ENCODE measurements at places on chromosomes 7 and 10.

DNA sequence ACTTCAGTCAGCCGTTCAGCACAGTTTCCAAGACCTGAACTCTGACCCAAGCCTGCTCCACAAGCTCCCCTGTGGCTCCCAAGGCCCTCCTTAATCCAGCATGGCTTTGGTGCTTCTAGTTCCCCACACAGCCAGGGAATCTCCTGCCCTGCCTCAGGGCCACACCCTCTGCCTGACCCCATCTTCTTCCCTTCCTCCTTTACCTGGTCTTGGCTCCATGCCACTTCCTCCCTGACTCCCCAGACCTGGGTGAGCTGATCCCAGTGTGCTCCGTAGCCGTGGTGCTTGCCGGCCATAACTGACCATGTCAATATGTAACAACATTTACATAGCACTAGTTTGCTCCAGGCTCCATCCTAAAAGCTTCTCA, 20.0 kb downstream of the TMEM273 start:
- DNase-seq: no peak

GRCh38 chr7:138980563-138981291, 462 bp downstream of the KIAA1549 start:
- DNase-seq: peak; percentile 1

- no peak for DNase-seq
Measured at GRCh38 chr10:76937181-76937600, 700.4 kb downstream of the KCNMA1 start.

DNA sequence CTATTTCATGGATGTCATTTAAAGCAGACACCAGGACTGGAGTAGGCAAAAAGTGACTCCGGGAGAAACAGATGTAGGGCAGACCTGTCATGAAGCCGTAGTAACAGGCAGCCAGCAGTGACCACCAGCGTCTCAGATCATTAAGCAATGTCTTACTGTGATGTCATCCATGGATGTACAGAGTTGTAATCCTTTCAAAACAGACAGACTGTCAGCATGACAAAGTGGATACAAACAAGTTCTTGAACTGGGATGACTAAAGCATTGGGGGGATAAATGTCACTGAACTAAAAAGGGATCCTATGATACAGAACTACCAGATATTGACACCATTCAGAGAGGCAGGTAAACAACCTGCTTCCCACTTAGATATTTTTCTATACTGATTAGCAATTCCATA, 675.5 kb downstream of the PARD3 start:
- peak; percentile 8 for DNase-seq

DNA sequence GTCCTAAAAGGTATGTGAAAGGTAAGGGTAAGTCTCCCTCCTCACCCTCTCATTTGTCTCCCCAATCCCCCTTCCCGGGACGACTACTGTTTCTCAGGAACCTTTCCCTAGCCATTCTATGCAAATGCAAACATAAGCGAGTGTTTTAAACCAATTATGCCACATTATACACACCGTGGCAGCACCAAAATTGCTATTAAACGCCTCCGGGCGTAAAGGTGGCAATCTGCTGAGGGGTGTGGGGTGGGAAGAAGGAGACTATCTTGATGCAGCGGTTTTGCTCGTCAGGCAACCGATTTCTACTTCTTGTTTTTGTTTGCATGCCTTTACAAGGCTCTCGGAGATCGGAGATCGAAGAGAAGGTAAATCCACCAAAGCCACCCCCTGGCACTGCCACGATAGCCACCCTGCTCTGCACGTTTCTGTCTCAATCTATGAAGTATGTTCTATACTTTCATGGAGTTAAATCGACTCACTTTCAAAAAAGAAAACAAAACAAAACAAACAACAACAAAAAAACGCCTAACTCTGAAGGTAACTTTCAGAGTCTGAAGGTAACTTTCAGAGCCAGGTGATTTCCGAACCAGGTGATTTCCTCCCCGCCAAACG, 46.0 kb upstream of the CDK1 start:
- no peak for DNase-seq

DNA sequence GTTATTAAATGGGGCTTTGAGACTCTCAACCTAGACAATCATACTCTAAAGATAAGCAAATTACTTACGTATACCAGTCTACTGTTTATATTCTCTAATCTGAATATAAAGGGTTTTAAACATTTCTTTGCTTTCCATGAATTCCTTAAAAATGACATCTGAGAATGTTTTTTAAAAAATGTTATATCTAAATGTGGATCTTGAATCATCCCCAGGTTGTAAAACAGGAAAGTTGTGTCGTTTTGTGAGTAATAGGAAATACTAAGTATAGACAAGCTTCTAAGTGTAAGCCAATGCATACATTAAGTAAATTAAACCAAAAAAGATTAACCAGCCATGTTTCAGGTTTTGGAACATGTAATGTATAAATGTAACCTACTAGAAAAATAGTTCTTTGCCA, 26.8 kb downstream of the ADD3 start:
- no peak for DNase-seq

- no peak for DNase-seq
Measured at GRCh38 chr7:749140-749551, 22.1 kb upstream of the PRKAR1B start.

DNA sequence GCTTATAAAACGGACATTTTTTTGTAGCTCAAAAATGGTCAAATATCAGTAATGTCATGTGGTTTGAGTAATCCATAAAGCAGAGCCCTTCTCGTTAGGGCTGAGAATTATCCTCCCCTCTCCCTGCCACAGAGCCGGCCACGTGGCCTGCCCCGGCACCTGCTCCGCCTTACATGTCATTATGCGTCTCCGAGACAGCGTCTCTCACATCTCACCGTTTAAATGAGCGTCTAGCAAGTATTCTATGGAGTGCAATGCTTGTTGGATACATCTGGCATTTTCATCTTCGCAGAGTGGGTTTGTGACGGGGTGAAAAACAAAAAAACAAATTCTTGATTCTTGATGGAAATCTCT, 86.1 kb downstream of the CUX1 start:
- DNase-seq: no peak

DNA sequence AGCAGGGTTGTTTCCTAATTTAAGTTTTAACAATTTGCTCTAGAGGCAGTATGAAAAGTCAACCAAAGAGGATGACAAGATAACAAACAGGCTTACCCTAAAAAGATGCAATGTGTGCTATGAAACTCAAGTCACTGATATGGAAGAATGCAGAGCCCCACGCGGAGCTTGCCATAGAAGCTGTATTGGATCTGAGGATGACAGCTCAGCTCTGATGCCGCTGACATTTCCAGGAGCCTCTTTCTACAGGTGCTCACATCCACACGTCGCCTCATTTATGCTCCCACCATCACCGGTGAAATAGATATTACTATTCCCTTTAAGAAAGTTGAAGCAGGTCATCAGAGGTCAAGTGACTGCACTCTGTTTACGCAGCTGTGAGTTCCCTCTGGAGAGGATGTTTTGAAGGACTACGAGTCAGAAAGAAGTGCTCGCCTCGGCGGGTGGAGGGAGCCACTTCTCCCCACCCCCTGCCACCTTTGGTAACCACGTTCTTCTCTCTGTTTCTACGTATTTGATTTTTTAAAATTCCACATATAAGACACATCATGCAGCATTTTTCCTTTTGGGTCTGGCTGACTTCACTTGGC, 275.4 kb downstream of the GLRX3 start:
- DNase-seq: no peak

DNA sequence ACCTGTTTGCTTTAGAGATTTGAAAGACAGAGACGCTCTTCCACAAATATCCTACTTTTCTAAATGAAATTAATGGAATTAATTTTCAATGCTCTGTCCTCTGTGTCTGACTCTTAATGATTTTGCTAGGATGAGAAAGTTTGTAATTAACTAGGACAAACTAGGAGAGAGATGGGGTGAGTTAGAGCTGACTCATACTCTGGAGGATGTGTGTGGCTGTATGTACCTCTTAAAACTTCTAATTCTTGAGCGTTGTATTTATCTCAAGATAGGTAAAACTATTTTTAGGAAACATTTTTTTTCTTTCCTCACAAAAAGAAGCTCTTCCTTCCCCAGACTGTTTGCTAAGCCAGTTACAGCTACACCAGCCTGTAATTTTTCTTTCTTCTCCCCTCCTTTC, 178.8 kb upstream of the ANKRD30A start:
- no peak for DNase-seq

- peak; percentile 46 for DNase-seq
Measured at GRCh38 chr7:142811154-142811737, 40.5 kb downstream of the PRSS2 start.

GRCh38 chr7:131183611-131184119, 144.0 kb upstream of the MKLN1 start:
- no peak for DNase-seq

DNA sequence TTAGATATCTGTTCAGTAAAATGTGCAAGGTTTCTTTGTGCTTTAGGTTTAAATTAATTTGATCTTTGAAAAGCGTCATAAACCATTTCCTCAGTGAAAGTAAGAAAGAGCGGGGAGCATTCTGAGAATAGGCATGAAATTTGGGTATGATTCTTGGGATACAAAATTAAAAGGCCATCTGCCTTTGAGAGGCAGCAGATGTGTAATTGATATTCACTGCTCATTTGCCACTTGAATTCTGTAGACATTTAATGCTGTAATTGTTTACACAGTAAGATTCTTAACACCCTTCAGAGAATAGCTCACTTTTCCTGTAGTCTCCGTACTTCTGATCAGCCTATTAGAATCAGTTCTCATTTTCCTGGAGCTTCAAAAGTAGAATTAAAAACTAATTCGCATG, 18.7 kb downstream of the FRMD4A start:
- no peak for DNase-seq

DNA sequence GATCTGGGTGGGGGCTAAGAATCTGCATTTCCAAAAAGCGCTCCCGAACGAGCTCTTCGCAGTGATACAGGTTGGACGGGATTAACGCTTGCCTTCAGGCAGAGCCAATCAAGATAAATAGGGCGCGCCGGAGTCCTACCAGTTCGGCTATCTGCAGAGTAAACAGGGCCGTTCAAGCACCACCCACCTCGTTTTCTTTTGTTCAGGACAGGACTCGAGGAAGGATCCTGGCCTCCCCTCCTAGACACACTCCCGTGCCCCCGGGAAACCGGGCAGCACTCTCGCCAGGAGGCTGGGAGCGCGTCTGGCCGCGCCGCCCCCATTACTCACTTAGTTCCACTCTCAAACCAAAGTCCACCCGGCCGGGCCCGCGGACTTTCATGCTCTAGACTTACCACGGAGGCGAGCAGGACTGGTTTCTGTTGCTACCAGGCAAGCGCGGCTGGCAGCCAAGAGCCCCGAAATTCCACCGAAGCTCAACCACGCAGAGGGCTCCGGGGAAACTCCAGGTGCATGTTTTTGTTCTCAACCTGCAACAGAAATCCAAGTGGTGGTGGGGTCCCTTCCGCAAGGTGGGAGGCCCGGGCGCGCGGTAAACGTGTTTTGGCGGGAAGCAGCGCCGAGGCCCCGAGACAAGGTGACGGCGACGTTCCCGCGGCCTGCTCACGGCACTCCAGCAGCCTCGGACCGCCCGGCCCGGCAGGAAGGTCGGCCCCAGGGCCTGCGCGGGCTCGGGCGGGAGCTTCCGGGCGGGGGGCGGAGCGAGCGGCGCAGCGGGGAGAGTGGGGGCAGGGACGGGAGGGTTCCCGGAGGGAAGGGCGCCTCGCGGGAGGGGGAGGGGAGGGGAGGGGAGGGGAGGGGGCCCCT, 12.7 kb downstream of the HNRNPF start:
- DNase-seq: peak; percentile 58

GRCh38 chr10:77974396-77975074, 48.0 kb upstream of the DLG5 start:
- no peak for DNase-seq

DNA sequence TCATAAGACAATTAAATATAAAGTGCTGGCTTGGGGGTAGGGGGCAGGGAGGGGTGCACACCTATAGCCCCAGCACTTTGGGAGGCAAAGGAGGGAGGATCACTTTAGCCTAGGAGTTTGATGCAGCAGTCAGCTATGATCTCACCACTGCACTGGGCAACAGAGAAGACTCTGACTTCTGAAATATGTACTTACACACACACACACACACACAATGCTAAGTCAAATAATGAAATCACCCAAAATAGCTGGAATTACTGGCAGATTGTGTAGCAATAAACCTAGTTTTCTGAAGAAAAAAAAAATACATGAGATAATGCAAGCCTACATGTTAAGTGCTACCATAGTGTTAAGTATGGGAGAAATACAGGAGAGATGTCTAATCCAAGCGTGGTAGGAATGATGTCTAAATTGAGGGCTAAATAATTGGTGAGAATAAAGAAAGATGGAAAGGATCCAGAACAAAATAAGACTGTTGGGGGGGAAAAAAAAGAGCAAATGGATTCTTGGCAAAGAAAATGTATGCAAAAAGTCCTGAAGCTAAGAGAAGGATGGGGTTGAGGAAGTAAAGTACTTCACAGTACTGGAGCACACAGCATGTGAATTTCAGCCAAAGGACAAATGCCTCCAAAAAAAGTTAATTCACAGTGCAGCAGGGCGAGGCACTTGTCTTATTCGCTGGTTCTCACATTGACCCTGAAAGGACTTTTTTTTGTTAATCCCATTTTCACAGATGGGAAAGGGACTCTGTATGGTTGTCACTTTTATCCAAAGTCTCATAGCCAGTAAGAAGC, 73.9 kb downstream of the IGF2BP3 start:
- DNase-seq: no peak

DNA sequence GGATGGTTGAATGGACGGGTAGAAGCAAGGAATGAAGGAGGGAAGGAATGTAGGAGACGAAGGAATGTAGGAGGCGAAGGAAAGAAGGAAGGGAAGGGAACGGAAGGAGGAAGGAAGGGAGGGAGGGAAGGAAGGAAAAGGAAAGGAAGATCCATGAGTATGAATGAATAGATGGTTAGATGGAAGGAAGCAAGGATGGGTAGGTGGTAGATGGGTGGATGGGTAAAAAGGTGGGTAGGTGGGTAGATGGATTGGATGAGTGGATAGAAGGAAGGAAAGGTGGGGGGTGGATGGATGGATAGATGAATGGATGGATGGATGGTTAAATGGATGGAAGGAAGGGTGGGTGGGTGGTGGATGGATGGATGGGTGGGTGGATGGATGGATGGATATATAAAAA, 77.4 kb downstream of the RGS10 start:
- no peak for DNase-seq

DNA sequence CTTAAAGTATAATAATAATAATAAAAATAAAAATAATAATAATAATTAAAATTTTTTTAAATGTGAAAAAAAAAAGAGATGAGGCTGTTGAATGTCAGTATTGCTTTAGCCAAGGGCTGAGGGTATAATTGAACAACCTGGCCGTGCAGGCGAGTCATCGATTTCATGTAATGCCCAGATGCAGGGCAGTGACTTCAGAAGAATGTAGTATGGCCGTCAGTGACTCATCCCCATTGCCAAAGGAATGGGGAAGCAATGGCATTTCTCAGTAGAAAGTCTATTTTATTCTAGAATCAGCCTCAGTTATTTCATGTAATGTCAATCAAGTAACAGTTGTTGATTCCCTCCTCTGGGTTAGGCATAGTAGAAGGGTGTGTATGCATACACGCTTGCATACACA, 516.4 kb downstream of the GLRX3 start:
- peak; percentile 72 for DNase-seq

DNA sequence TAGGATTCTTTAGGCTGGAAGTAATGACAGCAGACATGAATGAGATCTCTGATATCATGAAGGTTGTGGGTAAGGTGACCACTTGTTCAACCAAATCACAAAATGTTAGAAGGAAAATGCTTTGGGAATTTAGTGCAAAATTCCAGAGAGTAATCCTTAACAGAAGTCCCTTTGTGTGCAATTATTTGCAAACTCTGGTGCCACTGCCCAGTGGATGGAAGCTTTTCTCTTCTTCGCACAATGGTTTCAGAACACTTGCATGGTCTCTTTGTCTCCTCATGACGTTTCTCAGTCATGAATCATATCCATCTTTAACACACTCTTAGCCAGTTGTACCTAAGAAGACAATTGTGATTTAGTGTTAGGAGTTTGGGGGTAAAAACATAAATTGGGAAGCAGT, 570.4 kb upstream of the ANKRD30A start:
- DNase-seq: no peak
